ENCODE measurements at places on chromosomes 7 and 10.

DNA sequence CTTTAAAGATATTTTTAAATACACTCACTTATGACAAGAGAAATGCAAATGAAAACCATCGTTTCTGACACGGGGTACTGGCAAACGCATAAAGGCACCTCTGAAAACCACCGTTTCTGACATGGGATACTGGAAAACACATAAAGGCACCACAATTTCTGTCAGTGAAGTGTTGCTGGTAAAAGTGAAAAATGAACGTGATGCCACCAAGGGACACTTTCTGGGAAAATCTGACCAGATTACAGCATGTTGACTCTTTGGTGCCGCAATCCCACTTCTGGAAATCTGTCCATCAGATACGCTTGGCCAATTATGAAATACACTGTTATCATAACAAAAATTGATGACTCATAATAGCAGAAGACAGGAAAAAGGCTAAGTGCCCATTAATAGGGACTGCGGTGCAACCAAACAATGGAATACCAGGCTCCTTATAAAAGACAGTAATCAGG lies 131.7 kb downstream of the ZMYND11 start:
- no peak for DNase-seq

GRCh38 chr10:68566351-68566750 lies 6.2 kb downstream of the TET1 start:
- DNase-seq = no peak

DNA sequence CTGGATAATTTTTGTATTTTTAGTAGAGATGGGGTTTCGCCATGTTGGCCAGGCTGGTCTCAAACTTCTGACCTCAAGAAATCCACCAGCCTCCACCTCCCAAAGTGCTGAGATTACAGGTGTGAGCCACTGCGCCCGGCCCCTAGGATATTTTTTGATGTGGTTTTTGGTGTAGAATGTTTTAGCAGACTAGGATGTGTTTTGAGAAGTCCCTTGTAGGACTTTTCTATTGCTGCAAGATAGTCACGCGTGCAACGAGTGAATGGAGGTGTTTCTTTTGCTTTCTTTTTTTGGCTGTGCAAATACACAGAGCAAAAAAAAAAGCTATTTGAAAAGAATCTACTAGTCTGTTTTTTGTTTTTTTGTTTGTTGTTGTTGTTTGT lies 29.8 kb upstream of the KLF6 start:
- DNase-seq = no peak

DNA sequence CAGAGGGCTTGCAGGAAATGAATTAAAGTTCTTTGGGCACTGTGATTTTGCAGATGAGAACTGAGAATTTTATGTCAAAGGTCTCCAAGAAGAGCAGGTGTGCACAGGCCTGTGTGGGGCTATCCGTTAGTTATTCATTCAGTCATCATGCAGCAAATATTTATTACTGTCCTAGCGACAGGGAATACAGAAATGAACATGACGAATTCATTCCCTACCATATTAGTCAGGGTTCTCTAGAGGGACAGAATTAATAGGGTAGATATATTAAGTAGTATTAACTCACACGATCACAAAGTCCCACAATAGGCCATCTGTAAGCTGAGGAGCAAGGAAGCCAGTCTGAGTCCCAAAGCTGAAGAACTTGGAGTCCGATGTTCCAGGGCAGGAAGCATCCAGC lies 2.9 kb upstream of the MMP21 start:
- no peak for DNase-seq

DNA sequence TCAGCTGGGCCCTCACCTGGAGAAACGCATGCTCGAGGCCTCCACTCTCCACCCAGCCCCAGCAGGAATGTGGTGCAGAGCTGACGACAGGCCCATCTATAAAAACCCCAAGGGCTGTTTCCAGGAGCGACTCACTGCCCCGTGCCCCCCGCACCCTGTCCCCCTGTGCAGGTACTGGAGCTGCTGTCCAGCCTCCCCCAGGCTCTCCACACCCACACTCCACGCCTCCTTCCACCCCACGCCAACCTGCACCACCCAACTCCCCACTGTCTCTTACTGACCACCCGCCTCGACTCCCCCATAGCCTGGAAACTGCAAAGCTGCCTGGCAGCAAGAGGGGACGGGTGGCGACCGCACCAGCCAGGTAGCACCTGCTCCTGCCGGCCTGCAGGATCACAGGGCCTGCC lies 43.3 kb downstream of the DIP2C start:
- DNase-seq = no peak

GRCh38 chr7:130333832-130334231 lies 10.8 kb upstream of the CPA5 start:
- no peak for DNase-seq

- DNase-seq = no peak
These were observed 248.5 kb downstream of the BUB3 start for GRCh38 chr10:123402656-123403055.

GRCh38 chr10:16509996-16510395 lies 11.7 kb downstream of the C1QL3 start:
- no peak for DNase-seq

DNA sequence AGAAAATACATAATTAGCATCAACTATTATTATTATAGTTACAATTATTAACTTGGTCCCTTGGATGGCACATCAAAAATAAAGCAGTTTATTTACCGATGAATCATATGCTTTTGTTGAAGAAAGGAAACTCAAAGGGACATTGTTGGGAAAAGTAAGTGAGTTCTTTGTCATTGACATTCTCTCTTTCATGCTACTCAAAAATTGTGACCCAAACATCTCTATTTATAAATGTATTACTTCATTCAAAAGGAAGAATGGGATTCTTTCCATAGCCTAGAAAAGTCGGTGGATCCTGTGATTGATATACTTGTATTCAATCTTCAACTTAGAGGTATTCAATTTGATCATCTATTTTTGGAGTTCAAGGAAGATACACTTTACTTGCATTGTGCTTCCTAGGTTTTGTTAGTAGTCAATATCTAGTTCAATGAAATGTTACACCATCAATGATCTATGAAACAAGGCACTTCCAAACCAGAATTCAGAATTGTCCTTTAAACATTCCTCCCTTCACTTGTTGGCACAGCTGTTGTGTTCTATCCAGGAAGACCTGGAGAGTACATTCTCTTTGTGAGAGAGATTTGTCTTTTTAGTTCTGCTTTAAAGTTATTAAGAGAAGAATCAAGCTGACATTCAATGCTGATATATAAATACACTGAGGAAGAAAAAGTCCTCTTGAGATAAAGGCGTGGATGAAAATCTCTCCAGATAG lies 235.2 kb downstream of the TMEM26 start:
- DNase-seq = no peak

GRCh38 chr7:70696201-70696754 lies 435.7 kb upstream of the GALNT17 start:
- no peak for DNase-seq

GRCh38 chr10:126169899-126170298 lies 218.4 kb downstream of the ADAM12 start:
- DNase-seq = no peak

GRCh38 chr7:1611708-1612241 lies 41.9 kb upstream of the PSMG3 start:
- DNase-seq = no peak

- DNase-seq = no peak
These were observed 12.7 kb upstream of the AMZ1 start for GRCh38 chr7:2675256-2675764.

DNA sequence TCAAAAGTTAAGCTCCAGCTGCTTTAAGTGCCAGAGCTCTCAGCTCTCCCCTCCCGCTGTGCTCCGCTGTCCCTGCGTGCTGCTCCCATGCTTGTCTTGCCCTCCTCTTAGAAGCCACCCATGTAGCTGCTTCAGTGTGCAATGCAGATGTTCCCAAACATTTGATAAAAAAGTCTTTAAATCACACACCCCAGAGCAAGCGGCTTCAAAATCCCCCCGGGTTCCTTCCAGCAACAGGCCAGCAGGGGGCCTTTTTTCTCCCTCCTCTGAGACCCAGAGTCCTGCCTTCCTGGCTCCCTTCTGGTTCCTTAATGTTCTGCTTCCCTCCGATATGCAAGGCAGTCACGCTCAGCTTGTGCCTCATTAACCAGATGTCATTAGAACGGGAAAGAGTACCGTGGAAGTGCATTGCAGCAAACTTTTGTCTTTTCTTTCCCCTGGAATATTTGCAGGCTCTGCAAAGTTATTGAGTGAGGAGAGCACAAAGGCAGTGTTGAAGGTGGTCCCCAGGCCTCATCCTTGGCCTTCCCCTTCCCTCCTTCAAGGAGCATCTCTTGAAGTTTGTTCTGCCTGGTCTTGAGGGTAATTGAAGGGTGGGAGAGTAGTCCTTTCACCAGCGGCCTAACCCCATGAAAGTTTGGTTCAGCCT lies 25.5 kb downstream of the LDB3 start:
- DNase-seq = peak; percentile 16

- DNase-seq = no peak
These were observed 230.7 kb downstream of the VTI1A start for GRCh38 chr10:112677689-112678088.

GRCh38 chr7:108101759-108102158 lies 28.4 kb downstream of the LAMB4 start:
- no peak for DNase-seq

GRCh38 chr10:125177641-125178640 lies 17.6 kb upstream of the CTBP2 start:
- DNase-seq = no peak
